ENCODE measurements at places on chromosomes 3 and 15. TPM values are rescaled to one million over a fixed set of nuclear protein-coding genes. Genes with fewer than 3 reads are reported as not detected.

Gene MINAR1
- total RNA-seq: 0.30 TPM

Gene GPR176
- total RNA-seq: 11.4 TPM

Gene DPPA2
- total RNA-seq: not detected

Gene CELF6
- 0.10 TPM for total RNA-seq

Gene CPN2
- not detected for total RNA-seq

Gene NEK10
- total RNA-seq: 1.1 TPM

Gene PDZRN3
- total RNA-seq: not detected

Gene CHRNA5
- total RNA-seq: 35.1 TPM

Gene CYP1A2
- not detected for total RNA-seq

Gene VGLL3
- 9.3 TPM for total RNA-seq

Gene GNAT1
- not detected for total RNA-seq

Gene TM6SF1
- total RNA-seq: not detected
